ENCODE measurements at places on chromosomes 13 and 19.
A peak's percentile ranks its signal among the peaks of the same experiment; 100 is the strongest.

DNA sequence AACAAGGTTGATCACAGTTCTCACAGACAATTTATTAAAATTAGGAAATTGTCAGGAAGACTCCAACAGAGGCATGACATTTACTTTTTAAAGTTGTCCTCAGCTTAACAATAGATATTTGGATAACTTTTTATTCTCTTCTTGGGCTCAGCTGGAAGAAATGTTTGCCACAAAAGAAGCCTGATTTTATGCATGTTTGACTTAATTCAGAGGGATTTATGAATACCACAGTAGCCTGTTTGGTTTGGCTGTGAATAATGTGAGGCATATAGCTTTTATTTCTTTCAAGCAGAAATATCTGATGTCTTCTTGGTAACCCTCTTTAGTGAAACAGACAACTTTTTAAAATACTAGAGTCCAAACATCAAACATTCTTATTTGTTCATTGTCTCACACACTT lies 1464.5 kb upstream of the SLC10A2 start:
- DNase-seq: no peak

GRCh38 chr19:1451916-1452801 lies 2.2 kb downstream of the APC2 start:
- DNase-seq: no peak

DNA sequence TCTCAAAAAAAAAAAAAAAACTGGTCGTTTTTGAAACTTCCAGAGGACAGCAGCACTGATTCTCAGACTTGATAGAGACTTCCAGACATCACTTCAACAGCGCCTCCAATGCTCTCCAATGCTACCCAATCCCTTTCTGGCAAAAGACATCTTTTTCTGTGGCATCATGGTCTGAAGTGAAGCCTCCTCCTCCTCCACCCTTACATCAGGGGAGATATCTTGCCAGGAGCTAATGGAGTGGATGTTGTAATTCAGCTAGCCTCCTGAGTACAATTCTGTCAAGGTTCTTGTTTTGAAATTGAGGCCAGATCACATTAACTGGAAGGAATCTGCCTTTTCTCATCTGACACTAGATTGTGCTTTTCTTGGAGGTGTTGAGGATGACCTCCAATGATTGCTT lies 24.2 kb downstream of the FXYD5 start:
- peak; percentile 30 for DNase-seq

DNA sequence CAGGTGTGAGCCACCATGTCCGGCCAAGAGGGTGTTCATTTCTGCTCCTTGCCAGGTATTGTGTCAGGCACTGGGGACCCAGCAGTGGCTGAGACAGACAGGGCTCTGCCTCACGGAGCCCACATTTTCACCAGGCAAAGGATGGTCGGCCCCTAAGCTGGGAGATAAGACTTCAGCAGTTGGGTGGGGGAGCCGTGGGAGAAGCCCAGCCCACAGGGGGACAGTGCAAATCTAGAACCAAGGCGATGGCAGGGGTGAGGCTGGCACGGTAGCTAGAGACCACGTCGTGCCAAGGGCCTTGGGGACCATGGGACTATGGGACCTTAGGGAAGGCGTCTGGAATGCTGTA lies 8.3 kb downstream of the LSR start:
- DNase-seq: no peak

DNA sequence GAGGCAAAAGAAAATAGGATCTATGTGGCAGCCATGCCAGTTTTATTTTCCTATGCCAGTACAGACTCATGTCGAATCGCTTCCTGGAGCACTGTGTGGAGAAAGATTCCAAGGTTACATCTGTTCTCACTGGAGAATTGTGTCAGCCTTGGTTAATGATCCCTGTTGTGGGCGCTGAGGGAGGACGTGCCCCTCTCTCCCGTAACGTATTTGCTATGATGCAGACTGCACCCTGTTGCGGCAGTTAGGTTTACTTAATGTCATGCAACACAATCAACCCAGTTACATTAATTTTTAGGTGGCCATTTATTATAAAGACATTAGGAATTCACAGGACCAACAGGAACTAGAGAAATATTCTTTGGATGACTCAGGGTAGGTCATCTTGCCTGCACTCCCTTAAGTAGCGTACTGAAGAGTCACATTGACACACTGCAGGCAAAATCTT lies 892.9 kb downstream of the EFNB2 start:
- peak; percentile 9 for DNase-seq

GRCh38 chr19:18176367-18177310 lies 3.0 kb downstream of the IFI30 start:
- DNase-seq: no peak

DNA sequence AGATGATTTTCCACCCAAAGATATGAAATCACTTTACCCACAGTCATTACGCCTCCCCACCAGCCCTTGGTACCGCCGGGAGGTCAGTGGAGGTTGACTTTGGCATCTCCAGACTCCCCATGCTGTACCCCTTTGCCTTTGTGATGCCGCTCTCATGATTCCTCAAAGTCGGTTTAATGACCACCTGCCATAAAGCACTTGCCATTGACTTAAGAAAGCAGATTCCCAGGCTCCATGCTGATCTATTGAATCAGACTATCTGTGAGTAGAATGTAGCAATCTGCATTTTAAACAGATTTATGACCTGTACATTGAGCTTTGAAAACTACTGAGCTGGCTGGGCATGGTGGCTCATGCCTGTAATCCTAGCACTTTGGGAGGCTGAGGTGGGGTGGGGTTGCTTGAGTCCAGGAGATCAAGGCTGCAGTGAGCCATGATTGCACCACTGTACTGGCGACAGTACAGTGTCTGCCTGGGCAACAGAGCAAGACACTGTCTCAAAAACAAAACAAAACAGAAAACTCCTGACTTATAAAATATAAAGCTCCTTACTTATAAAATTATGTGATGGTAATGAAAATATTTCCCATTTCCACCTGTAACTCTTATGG lies 235.2 kb downstream of the KLF5 start:
- DNase-seq: no peak

- no peak for DNase-seq
These were observed 261.7 kb downstream of the FGF9 start for GRCh38 chr13:21932578-21932977.

- peak; percentile 16 for DNase-seq
These were observed 72.5 kb upstream of the MRI1 start for GRCh38 chr19:13691569-13692435.

DNA sequence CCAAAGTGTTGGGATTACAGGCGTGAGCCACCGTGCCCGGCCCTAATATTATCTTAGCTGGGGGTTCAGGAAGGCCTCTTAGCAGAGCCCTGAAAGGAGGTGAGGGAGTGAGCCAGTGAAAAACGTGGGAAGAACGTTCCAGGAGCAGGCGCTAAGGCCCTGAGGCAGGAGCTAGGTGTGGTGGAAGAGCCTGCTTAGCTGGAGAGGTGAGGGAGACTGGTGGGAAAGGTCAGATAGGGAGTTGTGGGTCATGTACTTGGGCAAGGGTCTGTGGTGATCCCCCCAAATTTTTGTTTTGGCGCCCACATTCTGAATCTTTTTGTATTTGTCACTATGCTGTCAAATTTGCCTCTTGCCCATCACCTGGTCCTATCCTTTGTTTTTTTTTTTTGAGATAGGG lies 5.1 kb upstream of the INAFM1 start:
- no peak for DNase-seq

DNA sequence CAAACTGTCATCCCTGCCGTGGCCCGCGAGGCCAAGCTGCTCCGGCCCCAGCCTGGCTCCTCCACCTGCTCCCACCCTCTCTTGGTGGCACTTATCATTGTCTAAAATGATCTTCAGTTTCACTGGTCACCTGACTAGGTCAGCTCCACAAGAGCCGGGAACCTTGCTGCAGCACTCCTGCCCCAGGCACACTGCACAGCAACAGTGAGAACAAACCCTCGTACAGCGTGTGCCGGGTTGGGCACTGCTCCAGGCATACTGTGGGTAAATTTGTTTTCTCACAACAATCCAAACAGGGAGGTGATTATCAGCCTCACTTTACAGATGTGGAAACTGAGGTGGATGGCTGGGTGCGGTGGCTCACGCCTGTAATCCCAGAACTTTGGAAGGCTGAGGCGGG lies 8.9 kb downstream of the DEDD2 start:
- no peak for DNase-seq

- no peak for DNase-seq
These were observed 616.3 kb downstream of the UQCRFS1 start for GRCh38 chr19:28596561-28597071.

DNA sequence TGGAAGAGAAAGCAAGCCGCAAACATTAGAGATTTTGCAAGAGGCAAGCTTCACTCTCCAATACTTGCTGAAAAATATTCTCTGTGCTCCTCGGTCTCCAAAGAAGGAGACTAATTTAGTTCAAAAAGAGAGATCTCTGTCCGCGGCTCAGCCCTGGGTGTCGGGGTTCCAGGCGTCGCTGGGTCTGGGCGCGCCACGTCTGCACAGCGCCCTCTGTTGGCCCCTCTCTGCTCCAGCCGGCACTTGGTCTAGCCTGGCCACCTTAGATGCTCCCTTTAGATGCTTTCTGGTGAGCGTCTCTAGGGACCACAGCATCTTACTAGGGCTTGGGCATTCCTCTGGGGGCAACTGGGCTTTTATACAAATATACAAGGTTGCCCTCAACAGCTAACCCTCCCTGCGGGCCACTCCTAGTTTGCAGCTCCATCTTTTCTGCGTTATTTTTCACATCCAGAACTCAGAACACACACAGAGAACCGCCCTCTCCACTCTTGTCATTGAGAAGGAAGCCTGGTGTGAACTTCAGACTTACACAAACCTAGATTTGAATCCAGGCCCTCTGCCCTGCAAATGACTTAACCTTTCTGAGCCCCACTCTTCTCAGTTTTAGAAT lies 78.3 kb downstream of the CYSLTR2 start:
- DNase-seq: peak; percentile 35

- no peak for DNase-seq
These were observed 1040.6 kb upstream of the SPRY2 start for GRCh38 chr13:81381560-81381959.

- DNase-seq: no peak
These were observed 6.1 kb downstream of the KHSRP start for GRCh38 chr19:6418562-6418932.

GRCh38 chr19:35015270-35015953 lies 14.9 kb upstream of the SCN1B start:
- DNase-seq: no peak

DNA sequence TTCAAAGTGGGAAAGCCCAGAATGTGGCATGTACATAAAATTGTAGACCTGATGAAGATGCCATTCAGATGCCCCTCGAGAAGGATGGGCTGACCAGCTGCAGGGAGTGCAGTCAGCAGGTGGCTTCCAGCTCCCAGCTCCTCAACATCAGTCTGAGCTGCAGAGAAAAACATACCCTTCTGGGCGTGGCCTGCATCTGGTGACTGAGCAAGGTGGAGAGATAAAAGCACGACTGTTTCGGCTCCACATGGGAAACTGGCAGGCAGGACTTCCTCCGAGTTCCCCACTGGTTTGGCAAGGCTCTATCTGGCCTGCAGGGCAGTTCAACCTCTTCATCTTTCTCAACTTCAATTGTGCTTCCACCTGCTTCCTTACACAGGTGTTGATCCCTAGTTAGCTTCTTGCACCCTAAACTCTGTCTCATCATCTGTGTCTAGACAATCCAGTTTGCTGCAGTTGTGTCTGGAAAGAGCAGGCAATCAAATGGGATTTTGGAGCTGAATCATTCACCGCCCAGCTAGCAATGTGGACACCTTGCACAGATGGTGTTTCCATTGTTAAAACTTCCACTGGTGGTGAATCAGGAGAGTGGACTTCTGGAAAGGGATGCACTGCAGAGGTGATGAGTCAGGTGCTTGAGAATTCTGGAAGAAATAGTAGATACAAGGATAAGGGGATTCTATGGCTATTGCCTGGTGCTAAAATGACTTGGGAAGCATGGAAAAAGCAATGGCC lies 56.8 kb downstream of the POLR1D start:
- DNase-seq: no peak

GRCh38 chr13:46495066-46495465 lies 57.9 kb upstream of the LRCH1 start:
- no peak for DNase-seq

- no peak for DNase-seq
These were observed 13.5 kb downstream of the TSHZ3 start for GRCh38 chr19:31335716-31336115.

GRCh38 chr19:5314012-5314906 lies 26.4 kb downstream of the PTPRS start:
- peak; percentile 17 for DNase-seq

- DNase-seq: peak; percentile 89
These were observed 152.4 kb downstream of the DCLK1 start for GRCh38 chr13:35978607-35979316.

- DNase-seq: no peak
These were observed 42.4 kb downstream of the ZNF136 start for GRCh38 chr19:12205296-12205695.

DNA sequence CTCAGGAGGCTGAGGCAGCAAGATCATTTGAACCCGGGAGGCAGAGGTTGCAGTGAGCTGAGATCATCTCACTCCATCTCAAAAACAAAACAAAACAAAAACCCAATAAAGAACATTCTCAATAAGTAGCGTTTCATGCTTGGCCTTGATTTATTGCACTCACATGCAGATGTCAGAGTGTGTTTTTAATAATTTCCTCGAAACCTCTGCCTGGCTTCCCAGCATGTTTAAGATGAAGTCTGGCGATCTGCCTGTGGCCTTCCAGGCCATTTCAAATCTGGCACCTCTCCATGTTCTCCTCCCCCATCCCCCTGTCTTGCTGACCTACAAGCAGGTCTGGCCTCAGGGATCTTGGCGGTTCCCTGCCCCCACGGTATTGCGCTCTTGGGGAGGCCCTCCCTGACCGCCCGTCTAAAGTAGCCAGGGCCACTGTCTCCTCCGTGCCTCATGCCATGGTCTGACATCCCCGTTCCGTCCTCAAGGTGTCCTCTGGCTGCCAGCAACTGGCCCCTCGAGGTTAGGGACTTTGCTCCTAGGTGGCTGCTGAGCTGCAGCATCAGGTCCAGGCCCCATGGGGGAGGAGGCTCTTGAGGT lies 1.6 kb downstream of the WDR88 start:
- DNase-seq: peak; percentile 10

GRCh38 chr19:3663838-3664237 lies 36.4 kb downstream of the PIP5K1C start:
- no peak for DNase-seq

DNA sequence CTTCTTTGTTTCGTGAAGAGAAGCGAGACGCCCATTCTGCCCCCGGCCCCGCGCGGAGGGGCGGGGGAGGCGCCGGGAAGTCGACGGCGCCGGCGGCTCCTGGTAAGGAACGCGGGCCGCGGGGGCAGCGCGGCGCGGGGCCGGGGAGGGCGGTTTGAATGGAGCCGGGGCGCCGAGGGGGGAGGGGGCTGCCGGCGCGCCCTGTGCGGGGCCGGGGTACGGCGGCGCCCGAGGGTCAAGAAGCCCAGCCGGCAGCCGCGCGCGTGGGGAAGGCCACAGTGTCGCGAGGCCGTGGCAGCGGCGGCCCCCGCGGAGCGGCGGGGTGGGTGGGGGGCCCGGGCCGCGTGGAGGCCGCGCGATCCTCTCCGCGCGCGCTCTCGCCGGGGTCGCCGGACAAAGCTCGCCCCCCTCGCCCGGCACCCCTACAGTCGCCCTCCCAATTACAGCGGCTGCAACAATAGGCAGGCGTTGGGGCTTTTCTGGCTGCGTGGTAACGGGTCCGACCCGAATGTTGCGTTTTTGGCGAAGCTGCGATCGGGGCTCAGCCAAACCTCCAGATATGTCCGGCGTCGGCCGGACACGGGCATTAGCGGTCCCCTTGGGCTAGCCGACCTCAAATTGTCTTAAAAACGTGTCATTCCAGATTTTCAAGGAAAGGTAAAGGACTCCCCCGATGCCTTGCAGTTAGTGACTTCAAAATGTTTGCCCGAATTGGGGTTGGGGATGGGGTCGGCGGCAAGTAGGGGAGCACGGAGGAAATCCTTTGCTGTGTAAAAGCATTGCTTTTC lies 437 bp downstream of the SMARCA4 start:
- peak; percentile 30 for DNase-seq

GRCh38 chr13:58266271-58266670 lies 634.7 kb downstream of the PCDH17 start:
- DNase-seq: no peak

- DNase-seq: peak; percentile 8
These were observed 63.7 kb downstream of the CRYL1 start for GRCh38 chr13:20461860-20462532.

Measured in fibroblast of pulmonary artery (primary cell).